ENCODE measurements at places on chromosomes 7 and 10.

DNA sequence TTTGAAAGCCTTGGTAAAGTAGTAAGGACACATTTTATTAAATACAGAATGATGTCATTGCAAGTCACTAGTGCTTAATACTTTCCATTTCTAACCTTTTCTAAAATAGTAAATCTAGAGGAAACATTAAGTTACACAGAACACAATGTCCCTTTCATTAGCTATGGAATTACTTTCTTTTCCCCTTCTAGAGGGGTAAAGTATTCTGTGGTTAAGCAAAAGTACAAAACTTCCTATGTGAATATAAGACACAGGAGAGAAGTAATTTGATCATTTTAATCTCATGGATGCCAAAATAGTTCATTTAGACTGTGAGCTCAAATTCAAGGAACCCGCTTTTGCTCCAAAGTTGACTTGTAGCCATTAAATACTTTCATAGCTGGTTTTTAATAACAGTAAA, 49.8 kb downstream of the SEMA3E start:
- DNase-seq: no peak

DNA sequence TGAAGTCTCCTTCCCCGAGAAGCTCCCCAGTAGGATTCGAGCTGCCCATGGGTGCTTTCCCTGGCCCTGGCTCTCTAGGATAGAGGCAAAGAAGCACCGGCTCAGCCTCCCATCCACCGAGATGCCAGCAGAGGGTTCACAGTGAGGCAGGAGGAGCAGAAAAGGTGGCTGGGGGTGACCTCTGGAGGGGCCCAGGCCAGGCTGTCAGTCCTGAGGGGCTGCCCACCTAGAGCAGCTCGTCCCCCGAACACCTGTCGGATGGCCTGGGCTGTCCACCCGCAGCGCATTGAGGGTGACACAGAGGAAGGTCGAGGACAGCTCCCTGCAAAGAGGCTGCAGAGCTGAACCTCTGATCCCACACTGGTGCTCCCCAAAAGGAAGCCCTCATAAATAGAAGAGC, 167.2 kb upstream of the PPP2R2D start:
- no peak for DNase-seq

GRCh38 chr10:13102002-13102794, 2.2 kb downstream of the OPTN start:
- DNase-seq: no peak

GRCh38 chr7:80950550-80950967, 31.7 kb upstream of the SEMA3C start:
- no peak for DNase-seq

- DNase-seq: no peak
Observed at GRCh38 chr7:109950256-109950655, 1140.7 kb upstream of the LRRN3 start.

- DNase-seq: peak; percentile 33
Observed at GRCh38 chr7:129122751-129123509, 21.6 kb upstream of the TSPAN33 start.

DNA sequence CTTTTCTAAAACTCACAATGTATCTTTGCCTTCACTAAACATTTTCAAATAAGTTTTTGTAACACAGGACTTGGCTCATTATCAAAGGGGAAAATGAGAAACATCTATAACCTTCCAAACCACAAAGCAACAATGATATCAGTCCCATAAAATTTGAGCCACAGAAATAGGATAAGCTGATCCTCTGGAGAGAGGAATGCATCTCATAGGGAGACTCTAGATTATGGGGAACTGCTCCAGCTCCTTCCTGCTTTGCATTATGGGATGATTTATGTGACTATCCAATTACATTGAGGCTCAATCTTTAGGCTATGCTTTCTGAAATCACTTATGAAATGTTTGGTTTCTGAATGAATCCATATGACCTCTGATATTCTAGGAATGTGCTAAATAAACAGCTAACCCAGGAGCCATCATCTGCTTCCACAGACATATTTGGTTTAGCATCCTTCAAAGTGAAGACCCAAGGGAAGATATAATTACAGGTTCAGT, 70.4 kb downstream of the CUBN start:
- DNase-seq: no peak

DNA sequence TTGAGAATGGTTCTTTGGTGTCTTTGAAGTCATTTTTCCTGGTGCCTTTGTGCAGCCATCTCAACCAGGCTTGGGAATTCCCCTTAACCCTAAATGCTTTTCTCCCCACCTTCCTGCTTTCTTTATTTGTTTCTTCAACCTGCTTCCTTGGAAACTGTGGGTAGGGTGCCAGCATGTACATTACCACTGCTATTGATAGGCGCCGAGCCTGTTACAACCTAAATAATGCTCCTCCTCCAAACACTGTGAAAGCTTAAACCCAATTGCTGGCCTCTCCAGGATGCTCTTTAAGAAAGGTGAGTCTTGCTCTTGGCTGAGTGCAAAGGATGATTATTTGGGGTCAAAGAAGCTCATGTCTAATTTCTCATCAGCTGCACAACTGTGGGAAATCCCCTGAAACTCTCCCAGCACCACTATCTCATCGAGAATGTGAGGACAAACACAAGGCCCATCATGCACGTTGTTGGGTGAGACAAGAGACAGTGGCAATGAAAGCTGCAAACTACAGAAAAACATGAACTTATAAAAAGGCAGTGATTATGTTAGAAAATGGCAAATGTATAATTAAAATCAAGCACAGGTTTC, 285.5 kb upstream of the IGFBP3 start:
- DNase-seq: no peak

DNA sequence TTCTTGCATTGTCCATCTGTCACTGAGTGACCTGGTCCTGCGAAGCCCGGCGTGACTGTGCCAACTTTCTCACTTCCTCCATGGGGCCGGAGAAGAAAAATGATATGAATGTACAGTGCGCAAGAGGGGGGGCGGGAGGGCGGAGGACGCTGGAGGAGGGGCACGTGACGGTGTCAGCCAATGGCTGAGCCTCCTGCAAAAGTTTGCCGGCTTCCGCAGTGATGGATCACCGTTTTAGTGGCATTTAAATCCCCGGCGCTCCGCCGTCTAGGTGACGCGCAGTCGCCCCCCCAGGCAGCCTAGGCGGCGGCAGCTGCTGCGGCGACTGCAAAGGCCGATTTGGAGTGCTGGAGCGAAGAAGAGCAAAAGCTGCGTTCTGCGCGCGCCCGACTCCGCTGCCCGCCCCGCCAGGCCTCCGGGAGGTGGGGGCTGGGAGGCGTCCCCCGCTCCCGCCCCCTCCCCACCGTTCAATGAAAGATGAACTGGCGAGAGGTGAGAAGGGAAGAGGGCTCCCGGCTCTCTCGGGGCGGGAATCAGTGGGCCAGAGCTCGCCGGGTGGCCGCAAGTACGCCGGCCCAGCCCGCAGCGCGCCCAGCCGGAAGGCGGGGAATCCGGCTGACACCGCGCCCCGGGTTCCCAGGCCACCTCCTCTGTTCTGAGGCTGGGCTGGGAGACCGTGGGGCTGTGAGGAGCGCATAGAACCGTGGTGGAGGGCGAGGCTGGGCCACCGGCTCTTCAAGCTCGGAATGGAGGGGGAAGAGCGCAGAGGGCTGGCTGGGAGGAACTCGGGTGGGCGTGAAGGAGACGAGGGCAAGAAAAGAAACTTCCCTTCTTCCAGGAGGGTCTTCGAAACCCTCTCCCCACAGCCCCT, at the start of gene HOXA1:
TSS of gene HOXA1 (minus strand) at position 104 of the 871 bp plus-strand sequence. CDS start at position 16, 88 bp downstream.
- DNase-seq: peak; percentile 69

DNA sequence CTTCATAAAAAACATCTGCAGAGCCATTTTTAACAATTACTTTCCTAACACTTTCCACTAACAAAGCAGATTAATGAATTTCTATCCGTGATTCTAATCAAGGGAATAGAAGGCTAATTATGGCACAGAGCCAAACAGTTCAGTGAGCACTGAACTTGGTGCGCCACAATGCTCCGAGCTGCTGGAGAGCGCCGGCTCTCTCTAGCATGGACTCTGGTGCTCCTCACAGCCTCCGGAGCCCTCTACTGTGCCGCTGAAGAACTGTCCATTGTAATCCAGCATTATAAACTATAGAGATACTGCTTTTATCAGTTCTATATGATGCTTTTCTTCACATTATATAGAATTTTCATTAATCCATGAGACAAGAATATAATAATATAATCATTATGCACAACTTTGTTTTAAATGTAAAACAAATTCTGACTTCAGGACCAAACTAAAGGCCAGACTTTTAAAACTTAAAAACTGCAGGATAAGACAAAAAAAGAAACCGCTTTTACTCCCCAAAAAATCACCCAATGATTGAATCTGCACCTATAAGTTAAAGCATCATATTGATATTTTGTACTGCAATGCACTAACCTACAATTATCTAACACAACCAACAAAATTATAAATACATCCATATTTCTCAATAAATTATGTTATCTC, 123.6 kb downstream of the RNF32 start:
- no peak for DNase-seq

GRCh38 chr7:104410742-104411141, 82.3 kb downstream of the LHFPL3 start:
- DNase-seq: no peak

GRCh38 chr7:30760514-30761213, 8.7 kb downstream of the INMT start:
- DNase-seq: no peak

DNA sequence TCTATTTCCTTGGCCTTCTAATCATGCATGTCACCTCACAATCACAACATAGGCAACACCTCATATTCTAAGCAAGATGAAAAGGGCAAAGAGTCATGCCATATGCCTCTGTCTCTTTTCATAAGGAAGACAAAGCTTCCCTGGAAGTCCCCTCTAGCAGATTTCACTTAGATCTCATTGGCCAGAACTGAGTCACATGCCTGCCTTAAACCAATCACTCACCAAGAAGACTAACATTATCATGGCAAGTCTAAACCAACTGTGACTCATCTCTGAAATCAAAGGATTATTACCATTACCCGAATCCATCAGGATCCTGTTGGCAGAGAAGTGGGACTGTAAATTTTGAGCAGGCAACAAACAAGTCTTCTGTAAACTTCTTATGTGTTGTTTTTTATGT, 27.8 kb downstream of the CAV1 start:
- no peak for DNase-seq

DNA sequence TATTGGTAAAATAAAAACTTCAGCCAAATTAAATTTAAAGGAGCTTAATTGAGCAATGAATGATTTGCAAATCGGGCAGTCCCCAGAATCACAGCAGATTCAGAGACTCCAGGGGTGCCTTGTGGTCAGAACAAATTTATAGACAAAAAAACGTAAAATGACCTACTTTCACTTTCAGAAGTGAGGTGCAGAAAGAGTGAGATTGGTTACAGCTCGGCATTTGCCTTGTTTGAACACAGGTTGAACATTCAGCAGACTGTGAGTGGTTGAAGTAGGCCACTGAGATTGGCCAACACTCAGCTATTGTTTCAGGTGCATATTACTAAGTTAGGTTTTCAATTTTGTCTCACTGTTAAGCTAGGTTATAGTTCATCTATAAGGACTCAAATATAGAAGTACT, 153.4 kb downstream of the BICC1 start:
- no peak for DNase-seq

All from stimulated activated CD4-positive, alpha-beta T cell treated with anti-CD3 and anti-CD28 coated beads, Interleukin-4, amount 100 ng/mL, for 1 hour (primary cell).